ENCODE measurements at places on chromosomes 7 and 10.

DNA sequence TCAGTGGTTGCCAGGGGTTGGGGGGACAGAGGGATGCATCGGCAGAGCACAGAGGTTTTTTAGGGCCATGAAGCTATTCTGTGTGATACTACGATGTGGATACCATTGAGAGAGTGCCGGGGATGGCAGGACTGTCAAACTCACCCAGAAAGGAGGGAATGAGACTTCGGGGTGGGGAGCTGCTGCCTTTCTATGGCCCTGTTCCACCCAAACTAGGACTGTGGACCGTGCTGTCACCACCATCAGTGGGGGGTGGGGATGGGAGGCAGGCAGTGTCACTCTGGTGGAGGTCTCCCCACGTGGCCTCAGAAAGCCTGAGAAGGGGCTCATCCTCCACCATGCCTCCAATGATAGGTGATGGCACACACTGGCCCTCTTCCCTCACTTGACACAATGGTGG lies 146.2 kb downstream of the PTPN20 start:
- no peak for DNase-seq

DNA sequence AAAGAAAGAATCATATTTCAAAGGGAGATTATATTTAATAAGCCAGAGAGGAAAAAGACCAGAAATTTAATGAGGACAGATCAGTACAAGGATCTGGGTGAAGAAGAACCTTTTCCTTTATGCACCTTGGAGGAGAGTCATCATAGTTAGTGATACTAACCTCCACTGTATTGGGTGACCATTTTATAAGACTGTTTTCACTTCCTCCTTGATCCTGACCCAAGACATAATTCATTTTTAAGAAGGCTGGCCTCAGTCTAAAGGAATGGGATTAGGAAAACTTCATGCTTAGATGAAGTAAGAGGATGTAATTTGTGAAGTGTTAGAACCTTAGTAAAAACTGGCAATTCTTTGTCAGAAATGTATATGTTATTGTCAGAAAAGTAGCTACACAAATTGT lies 68.6 kb downstream of the ADAM22 start:
- no peak for DNase-seq

- no peak for DNase-seq
Measured at GRCh38 chr7:5477723-5478531, 54.3 kb upstream of the TNRC18 start.

DNA sequence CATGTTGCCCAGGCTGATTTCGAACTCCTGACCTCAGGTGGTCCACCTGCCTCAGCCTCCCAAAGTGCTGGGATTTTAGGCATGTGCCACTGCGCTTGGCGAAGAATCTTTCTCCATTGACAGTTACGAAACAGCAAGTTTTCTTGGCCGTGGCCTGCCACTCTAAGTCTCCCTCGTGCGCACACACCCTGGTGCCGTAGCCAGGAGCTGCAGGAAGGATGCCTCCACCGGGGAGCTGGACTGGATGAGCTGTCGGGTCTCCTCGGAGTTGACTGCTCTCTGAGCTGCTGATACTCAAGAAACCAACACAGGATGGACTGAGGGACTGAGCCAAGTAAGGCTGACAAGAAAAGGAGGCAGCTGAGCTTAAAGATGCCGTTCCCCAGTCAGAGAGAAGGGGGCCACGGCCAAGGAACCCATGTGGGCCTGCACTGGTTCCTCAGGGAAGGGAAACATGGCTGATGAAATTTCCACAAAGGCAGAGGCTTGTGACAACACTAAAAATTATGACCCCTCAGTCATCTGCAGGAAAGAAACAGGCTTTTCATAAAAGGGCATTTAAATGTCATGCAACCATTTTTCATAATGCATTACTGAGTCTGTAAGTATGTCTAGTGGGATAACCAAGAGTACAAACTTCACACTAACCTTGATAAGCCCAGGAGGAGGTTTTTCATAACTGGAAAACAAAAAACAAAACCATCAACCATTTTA lies 27.7 kb upstream of the FKBP9 start:
- no peak for DNase-seq

DNA sequence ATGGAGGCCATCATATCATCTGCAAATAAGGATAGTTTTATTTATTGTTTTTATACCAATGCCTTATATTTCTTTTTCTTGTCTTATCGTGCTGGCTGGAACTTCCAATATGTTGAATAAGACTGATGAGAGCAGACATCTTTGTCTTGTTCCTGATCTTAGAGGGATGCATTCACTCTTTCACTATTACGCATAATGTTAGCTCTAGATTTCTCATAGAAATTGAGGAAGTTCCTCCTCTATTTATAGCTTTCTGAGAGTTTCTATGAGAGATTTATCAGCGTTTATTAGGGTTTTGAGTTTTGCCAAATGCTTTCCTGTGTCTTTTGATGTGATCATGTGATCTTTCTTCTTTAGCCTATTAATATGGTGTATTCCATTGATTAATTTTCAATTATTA lies 49.3 kb downstream of the COL28A1 start:
- DNase-seq: no peak

GRCh38 chr10:57188846-57189245 lies 827.8 kb upstream of the ZWINT start:
- DNase-seq: no peak

- peak; percentile 26 for DNase-seq
Measured at GRCh38 chr10:62681211-62681940, 123.1 kb upstream of the ADO start.

- no peak for DNase-seq
Measured at GRCh38 chr7:149713061-149713730, 60.2 kb downstream of the ZNF467 start.

GRCh38 chr7:158611541-158611940 lies 23.9 kb upstream of the PTPRN2 start:
- no peak for DNase-seq

DNA sequence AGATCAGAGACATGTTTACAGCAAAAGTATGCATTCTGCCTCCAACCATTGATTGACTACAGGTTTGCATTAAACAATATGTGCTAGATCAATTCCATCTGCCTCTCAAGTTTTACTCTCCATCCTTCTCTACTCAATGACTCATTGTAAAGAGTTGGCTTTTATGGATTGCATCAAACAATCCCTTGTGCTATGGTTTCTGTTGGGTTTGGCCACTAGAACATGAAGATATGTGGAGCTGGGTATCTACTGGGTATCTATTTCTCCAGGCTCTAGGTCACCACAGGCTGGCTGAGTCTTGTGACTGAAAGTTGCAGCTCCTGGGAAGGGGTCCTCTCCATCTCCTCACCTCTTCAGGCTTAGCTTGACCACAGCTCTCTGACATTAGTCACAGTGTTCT lies 204.7 kb downstream of the DGKI start:
- no peak for DNase-seq

DNA sequence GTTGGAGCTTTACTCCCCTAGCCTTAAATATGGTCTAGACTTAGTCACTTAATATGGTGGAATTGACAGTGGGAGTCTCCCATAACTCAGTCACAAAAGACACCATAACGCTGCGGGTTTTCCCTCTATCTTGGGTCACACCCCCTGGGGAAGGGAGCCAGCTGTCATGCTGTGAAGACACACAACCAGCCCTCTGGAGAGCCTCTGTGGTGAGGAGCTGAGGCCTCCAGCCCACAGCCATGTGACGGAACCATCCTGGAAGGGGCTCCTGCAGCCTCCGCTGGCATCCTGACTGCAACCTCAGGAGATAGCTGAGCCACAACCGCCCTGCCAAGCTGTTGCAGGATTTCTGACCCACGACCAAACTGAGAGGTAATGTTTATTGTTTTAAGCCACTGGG lies 37.9 kb downstream of the PAXIP1 start:
- no peak for DNase-seq

DNA sequence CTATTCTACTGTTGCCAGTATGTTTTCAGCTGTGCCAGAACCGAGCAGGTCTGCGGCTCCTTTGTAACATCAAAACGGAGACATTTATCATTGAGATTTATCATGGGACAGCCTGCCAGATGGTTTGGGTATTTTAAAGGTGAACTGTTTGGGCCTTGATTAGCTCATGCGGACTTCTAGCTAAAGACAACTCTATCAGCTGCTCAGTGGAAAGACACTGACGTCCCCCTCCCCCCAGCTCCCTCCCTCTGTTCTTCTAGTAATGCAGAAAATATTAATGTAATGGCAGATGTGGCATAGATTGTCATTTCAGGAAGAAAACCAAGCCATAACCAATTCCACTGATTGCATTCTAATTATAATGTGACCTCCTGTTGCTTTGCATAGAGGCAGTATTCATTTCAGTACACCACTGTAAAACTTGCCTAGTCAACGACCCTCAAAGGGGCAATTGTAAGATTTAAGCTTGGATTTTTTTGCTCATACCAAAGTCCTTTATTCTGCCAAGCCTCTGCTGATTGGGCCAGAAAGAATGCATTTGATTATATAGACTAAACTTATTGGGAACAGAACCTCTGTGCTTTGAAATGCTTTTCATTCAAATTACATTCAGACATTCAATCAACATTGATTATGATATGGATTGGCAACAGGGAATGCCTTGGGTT lies 966.8 kb downstream of the LRMDA start:
- DNase-seq: peak; percentile 31

DNA sequence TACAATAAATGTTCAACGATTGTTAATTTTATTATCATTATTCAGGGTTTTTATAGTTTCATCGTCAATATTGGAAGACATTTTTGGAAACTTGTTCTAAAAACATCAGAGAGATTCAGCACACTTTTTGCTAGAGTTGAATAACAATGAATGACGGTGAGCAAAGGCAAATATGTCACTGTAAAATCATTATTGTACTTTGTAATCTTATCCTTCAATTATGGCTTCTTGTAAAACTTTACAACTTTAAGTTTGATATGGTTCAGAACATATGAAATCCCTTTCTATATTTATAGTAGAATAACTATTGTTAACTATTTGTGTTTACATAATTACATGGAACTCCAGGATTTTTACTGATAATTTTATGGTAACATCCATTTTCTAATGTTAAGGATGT lies 167.8 kb upstream of the SEMA3A start:
- DNase-seq: no peak

DNA sequence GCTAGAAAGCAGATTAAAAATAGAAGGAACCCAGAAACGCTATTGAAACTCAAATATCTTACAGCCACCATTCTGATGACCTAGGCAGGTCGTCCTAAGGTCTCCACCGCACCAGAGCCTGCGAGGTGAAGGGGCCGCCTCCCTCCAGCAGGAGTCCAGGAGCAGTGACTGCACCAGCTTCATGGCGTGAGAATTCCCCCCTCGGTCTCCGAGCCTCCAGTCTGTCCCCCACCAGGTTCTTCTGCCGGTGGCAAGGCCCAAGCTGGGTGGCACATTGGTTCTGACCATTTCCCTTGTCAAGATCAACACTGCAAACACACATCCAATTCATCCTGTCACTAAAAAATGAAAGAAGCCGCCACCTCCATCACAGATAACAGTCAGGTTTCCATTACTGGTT lies 98.7 kb downstream of the DIP2C start:
- no peak for DNase-seq

- DNase-seq: no peak
Measured at GRCh38 chr7:87499494-87499893, 24.0 kb upstream of the ABCB4 start.

DNA sequence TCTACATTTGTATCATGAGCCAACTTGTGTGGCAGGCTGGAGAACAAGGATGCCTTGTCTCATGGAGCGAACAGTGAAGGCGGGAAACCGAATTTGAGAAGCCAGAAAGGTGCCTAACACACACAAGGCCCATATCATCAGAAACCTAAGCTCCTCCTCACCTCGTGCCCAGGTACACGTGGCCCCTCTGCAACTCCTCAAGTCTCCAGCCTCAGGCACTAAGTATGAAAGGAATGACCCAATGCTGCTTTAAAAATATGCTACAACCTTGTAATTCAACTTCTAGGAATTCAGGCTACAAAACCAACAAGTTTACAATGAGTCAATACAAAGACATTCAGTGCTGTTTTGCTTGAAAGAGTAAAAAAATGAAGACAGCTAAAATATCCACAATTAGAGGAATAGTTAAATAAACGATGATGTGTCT lies 95.7 kb downstream of the CDK6 start:
- DNase-seq: peak; percentile 94

GRCh38 chr7:45163692-45164052 lies 6.1 kb downstream of the RAMP3 start:
- DNase-seq: no peak

GRCh38 chr7:108415084-108415483 lies 41.2 kb downstream of the NRCAM start:
- no peak for DNase-seq

- DNase-seq: no peak
Measured at GRCh38 chr10:20396205-20396604, 500.9 kb downstream of the NEBL start.

DNA sequence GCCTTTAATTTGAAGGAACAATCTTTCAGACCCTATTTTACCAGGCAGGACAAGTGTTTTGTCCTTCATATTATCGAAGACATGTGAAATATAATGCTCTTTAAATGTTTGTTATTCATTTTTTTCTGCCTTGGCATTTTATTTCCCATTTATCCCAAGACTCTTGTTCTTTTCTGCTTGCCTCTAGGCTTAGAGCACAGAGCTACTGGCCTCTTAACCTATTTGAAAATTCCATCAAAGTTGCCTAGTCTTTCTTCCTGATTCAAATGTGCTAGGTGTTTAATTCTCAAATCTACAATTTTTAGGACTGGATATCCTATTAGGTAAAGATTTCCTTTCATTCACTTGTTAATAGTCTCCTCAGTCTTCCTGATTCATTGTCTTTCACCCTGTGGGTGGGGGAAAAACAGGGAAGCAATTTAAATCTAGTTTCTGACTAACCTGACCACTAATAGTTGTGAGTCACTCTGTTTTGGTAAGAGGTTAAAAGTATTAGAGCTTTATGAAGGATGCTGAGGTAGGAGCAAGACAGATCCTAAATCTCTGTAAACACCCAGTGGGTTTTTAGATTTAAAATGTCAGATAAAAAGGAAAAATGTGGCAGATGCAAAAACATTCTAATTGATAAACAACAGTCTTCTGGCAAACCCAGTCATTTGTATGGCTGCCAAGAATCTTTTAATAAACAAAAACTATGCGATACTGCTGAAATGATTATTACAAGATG lies 1.5 kb downstream of the LIPK start:
- peak; percentile 84 for DNase-seq

- DNase-seq: no peak
Measured at GRCh38 chr7:140053812-140054539, 8.8 kb downstream of the PARP12 start.

DNA sequence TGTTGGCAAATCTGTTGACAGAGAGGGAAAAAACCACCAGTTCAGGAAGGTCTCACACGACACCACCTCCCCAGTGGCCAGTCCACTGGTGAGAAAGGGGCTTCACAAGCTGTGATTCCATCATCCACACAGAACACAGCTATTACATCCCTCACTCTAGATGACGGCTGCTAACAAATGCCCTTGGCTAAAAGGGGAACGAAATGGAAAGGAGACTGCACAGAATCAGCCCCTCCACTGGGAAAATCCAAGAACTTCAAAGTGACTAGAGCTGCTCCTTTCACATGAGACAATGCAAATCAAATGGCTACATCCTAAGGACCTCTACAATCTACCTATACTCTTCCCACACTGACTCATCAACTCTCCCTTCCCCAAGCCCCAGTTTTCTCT lies 5.6 kb downstream of the PARP12 start:
- no peak for DNase-seq

DNA sequence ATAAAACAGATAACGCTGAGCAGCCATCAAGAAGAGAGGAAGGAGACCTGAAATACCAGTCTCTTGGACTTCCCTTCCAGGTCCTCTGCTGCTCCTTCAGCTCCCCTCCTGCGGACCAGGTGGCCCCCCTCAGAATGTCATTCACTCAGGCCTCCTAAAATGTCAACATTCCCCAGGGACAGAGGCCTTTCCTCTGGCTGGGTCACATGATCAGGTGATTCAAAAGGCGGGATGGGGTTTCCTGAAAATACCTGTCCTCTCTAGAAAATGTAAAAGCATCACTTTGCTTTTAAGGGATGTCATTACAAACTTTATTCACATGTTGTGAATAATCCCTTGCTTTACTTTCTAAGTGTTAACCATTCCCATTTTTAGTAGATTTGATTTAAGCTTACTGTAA lies 311.1 kb downstream of the INHBA start:
- no peak for DNase-seq
